T1000 (cell line): ENCODE measurements at places on chromosomes 3 and 15.

GRCh38 chr15:85588677-85589076, 206.0 kb downstream of the KLHL25 start:
- DNase-seq, result no peak

- DNase-seq, result no peak
Measured at GRCh38 chr15:36905908-36906307, 194.4 kb downstream of the MEIS2 start.

DNA sequence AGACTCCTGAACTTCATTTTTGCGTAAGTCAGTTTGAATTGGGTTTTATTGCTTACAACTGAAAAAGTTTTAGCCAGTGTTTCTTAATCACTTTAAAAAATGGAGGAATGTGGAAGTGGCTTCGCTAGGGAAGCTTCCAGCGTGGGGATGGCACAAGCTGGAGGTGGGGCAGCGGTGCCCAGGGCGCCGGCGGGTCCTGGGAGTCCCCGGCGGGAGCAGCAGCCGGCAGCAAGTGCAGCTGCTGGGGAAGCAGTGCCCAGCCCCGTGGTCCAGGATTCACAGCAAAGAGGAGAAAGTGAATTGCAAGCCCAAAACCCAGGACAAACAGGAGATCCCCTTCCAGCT, 301.8 kb upstream of the PROK2 start:
- no peak for DNase-seq

- no peak for DNase-seq
Measured at GRCh38 chr3:196140224-196140623, 58.3 kb upstream of the TFRC start.

GRCh38 chr3:119293105-119293870, 895 bp upstream of the ARHGAP31 start:
- DNase-seq, result no peak

DNA sequence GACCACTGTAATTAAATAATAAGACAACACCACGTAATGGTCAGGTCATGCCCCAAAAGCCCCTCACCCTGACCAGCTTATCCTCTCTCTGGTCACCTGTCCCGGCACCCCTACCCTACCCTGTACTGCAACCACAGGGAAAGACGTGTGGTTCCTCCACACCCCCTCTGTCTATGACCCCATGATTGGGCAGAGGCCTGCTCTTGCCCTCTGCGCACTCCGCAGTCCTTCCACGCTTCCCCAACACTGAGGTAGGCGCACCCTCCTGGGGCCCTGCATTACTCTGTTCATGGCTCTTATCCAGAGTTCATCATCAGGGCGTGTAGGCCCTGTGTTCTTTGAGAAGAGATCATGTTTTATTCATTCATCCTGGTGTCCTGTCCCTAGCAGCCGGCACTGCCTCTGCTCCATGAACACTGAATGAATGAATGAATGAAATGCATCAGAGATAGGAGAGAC, 33.8 kb downstream of the MGLL start:
- no peak for DNase-seq

- DNase-seq, result peak; percentile 15
Measured at GRCh38 chr3:12884186-12884680, 42.9 kb upstream of the RPL32 start.

GRCh38 chr3:42894698-42895579, 11.0 kb upstream of the ZNF662 start:
- no peak for DNase-seq

DNA sequence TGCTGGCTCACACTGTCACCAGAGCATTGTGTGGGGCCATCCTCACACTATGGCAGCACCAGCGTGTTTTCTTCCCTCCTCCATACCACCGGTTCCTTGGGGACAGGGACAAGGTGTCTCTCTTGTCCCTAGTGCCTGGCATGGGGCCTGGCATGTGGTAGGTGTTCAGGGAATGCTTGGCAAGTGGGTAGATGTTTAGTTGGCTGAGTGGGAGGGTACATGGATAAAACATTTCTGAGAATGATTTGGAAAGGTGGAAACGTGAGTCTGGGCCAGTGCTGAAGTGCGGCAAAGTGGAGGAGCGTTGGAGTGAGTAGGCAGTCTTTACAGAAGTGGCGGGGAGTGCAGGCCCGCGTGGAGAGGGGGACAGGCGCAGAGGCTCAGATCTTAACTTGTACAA, 15.0 kb downstream of the SNAPC5 start:
- no peak for DNase-seq

GRCh38 chr3:29805757-29806156, 524.9 kb downstream of the RBMS3 start:
- no peak for DNase-seq

DNA sequence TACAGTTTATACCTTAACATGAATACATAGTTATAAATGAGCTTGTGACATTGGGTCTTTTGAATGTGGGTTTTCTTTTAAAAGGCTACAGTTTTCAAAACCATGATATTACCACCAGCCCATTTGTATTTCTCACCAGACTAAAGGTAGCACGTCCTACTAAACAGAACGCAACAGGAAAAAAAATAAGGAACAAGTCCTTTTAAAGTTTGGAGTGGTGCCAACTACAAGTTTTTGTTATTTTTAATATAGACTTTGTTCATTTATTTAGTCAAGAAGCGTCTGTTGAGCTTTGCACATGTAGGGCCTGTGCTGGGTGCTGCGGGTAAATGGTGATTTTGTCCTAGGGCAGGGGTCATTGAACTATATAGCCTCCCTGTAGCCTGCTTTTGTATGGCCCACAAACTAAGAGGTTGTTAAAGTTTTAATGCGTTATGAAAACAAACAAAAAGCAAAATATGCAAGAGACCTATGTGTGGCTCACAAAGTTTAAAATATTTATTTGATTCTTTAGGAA, 164.4 kb downstream of the GHSR start:
- no peak for DNase-seq

GRCh38 chr3:174931473-174932353, 72.6 kb downstream of the NAALADL2 start:
- DNase-seq, result no peak

DNA sequence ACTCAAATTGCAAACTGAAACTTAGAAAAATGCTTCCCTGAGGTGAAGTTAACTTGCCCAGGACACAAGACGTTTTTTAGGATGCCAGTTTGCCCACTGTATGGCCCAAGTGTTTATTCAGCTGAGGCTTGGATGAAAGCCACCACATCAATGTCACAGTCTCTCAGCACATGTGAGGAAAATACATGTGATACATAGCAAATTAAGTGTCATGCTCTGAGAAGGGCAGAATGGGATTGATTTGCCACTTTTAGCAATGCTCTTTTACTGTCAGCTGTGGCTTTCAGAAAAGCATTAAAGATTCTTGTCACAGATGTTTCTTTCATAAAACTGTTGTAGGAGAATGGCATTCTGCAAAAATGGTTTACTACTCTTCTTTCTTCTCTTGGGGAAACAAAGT, 165.5 kb downstream of the ZIC1 start:
- no peak for DNase-seq

GRCh38 chr3:109643590-109643989, 306.2 kb upstream of the DPPA4 start:
- DNase-seq, result peak; percentile 24

- peak; percentile 10 for DNase-seq
Measured at GRCh38 chr15:85583923-85584390, 203.6 kb downstream of the AKAP13 start.

GRCh38 chr3:184373422-184373821, 4.6 kb downstream of the THPO start:
- DNase-seq, result no peak

DNA sequence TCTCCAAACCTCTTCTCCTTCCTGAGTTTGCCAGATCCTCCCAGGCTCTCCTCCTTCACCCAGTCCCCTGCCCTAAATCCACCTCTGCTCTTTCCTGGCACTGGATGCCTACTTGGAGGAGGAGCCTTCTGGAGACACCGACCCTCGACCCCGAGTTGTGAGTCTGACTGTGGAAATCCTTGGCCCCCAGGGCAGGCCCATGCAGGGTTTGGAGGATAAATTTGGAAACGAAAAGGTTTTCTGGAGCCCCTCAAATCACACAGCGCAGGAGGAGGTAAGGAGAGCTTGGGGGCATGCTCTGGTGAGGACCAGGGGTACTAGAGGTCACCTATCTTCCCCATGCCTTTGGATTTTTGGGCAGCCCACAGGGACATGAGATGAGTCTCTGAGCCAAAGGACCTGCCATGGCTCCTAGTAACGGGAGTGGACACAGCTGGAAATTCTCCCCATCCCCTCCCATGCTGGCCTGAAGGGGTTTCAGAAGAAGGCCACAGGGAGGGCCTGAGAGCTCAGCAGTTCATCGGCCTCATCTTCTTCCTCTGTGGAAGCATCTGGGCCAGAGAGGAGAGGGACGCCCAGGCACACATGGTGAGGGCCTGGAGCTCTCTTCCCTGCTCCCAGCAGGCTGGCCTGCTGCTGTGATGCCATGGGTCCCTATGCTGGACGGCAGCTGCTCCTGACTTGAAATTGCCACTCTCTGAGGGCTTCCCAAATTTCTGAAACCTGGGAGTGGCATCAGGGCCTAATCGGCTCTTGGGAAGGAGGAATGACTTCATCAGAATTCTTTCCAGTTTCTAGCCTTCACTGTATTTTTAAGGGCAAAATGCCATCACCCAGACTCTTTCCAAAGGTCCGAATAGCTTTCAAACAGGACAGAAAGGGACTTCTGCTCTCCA, 68.6 kb upstream of the ITGA11 start:
- DNase-seq, result no peak

GRCh38 chr3:42503251-42503924, 945 bp downstream of the VIPR1 start:
- no peak for DNase-seq

DNA sequence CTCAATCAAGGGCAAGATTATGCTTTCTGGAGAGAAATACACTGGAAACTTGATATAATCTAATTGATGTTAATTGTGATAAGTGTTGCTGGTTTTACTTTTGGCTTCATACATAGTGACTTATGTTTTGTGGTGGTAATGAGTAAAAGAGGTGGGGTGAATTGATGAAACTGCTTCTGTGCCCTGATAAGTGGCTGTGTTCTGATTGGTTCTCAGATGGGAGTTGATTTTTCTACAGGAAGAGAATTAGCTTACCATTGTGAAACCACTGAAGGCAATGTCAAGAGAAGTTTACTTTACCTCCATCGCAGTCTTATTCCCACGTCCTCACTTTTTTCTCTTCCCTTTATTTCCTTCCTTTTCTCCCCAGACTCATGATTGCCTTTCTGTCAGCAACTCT, 23.8 kb downstream of the TMEM45A start:
- no peak for DNase-seq

- DNase-seq, result no peak
Measured at GRCh38 chr3:66418475-66418931, 82.3 kb downstream of the LRIG1 start.
